ENCODE measurements at places on chromosomes 4 and X. TPM values are rescaled to one million over a fixed set of nuclear protein-coding genes. Genes with fewer than 3 reads are reported as not detected.
A peak's percentile ranks its signal among the peaks of the same experiment; 100 is the strongest.

DNA sequence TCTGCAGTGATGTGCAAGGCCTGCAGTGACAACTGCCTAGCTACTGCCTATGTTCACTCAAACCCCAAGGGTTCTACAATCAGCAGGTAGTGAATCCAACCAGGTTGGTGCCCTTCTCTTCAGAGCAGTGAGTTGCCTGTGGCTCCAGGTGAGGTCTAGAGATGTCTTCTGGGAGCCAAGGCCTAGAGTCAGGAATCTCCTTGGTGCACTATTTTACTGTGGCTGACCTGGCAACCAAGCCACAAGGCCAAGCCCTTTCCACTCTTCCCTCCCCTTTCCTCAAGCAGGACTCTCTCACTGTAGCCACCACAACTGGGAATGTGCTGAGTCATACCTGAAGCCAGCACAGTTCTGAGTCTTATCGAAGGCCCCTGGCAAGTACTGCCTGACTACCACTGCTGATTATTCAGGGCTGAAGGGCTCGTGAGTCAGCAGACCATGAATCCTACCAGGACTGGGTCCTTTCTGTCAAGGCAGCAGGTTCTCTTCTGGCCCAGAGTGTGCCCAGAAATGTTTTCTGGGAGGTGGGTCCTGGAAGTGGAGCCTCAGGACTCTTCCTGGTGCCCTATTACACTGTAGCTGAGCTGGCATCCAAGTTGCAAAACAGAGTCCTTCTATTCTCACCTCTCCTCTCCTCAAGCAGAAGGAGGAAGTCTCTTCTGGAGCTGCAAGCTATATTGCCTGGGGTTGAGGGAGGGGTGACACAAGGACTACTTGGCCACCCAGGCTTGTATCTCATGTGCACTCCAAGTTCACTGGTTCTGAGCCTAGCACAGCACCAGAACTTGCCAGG is 111.6 kb downstream of the BTC start:
- DNase-seq: peak; percentile 3

GRCh38 chr4:88737307-88737941 is 39.8 kb upstream of the NAP1L5 start:
- DNase-seq: no peak

- DNase-seq: no peak
Measured at GRCh38 chrX:47285836-47286320, 53.1 kb downstream of the USP11 start.

- no peak for DNase-seq
Measured at GRCh38 chrX:136322064-136322463, 21.3 kb downstream of the ADGRG4 start.

- DNase-seq: no peak
Measured at GRCh38 chr4:85669204-85669603, 194.3 kb downstream of the ARHGAP24 start.

GRCh38 chr4:81724925-81725329 is 253.2 kb upstream of the RASGEF1B start:
- no peak for DNase-seq

GRCh38 chrX:111168314-111168713 is 72.3 kb downstream of the PAK3 start:
- DNase-seq: peak; percentile 63

- DNase-seq: no peak
Measured at GRCh38 chr4:99816545-99817308, at the start of gene DAPP1. Gene DAPP1 (plus strand): TSS chr4:99816827. CDS start chr4:99816914, 87 bp downstream.

DNA sequence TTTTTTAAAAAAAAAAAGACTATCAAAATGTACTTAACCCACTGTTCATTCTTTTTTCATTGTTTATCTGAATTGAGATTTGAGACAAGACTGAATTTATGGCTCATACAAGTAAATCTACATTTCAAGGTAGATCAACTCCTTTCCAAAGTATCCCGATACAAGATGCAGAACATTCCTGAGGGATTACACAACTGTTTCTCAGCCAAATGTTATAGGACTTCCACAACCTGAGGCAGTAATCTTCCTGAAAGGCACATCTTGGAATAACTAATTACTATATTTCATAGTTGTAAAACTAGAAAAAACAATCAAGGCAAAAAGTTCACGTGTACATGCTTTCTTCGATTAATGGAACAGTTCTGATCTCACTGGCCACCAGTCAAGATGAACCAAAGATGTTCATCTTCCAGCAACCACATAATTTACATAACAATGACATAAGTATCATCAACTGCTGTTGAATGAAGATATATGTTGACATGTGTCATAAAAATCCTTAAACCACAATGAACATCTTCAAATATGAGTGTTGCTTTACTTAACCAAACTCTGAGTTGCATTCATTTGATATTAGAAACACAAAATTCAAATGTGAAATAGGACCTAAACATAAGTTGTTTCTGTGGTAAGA is 225.2 kb upstream of the DKK2 start:
- no peak for DNase-seq

DNA sequence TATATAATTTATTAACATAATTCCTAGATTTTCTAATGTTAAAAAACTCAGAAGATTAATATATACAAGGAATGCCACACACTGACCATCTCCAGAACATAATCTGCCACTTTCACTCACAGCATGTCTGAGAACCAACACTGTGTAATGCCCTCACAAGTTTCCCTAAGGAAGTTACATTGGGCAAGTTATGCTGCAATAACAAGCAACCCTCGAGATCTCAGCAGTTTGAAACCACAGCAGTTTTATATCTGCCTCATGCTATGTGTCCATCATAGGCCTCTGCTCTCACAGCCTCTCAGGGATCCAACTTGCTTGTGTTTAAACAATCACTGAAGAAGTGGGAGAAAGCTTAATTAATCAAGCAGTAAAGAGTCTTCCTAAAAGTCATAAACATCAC is 250.0 kb upstream of the SLC7A11 start:
- DNase-seq: no peak

DNA sequence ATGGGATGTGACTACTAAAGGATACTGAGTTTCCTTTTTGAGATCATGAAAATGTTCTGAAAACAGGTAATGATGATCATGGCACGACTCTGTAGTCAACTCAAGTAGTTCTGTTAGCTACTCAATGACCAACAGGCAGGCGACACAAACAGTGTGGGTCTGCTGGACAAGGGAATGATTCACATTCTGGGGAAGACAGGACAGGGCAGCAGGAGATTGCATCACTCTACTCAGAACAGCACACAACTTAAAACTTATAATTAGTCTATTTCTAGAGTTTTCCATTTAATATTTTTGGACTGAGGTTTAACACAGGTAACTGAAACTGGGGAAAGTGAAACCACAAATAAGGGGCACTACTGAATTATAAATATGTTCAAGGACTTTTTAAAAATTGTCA is 365.2 kb downstream of the PRDM5 start:
- no peak for DNase-seq

GRCh38 chr4:65381648-65382047 is 288.6 kb downstream of the EPHA5 start:
- DNase-seq: no peak

DNA sequence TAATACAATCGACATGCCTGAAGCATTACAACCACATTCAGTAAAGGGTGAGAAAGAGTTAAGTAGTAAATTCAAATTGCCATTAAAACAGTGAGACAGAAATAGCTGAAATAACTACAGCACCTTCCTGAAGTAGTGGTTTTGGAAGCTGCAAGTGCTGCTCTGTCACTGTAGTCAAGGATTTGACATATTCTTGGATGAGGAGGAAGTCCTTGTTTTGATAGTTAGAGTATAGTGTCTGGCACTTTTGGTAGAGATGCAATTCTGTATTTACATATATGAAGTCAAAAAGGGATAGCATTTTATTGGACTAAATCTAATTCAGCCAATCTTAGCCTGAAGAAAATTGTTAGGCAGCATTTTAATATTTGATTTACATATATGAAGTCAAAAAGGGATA is 1559.6 kb downstream of the TECRL start:
- no peak for DNase-seq

- peak; percentile 60 for DNase-seq
Measured at GRCh38 chr4:140637836-140638235, 69.1 kb upstream of the UCP1 start.

DNA sequence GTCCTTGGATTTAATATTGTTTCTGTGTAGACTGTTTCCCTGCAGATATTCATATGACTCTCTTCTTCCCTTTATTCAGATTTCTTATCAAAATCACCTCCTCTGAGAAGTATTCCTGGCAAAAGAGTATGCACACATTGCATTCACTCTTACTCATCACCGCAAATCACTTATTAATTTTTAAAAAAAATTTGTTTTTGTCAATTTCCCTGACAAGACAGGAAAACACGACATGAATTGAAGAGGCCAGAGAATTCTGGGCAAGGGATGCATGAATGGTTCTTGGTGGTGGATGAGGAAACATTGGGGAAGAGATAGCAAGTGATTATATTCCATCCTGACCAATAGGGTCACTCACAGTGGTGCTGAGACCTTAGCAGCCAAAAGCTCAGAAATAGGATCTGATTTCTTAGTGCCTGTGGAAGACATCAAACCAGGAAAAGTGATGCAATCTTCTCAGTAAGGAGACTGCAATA is 522.5 kb upstream of the AGA start:
- DNase-seq: no peak

GRCh38 chrX:136467303-136467702 is 20.4 kb upstream of the BRS3 start:
- no peak for DNase-seq

- DNase-seq: peak; percentile 39
Measured at GRCh38 chrX:120286733-120287512, 24.3 kb downstream of the TMEM255A start.

DNA sequence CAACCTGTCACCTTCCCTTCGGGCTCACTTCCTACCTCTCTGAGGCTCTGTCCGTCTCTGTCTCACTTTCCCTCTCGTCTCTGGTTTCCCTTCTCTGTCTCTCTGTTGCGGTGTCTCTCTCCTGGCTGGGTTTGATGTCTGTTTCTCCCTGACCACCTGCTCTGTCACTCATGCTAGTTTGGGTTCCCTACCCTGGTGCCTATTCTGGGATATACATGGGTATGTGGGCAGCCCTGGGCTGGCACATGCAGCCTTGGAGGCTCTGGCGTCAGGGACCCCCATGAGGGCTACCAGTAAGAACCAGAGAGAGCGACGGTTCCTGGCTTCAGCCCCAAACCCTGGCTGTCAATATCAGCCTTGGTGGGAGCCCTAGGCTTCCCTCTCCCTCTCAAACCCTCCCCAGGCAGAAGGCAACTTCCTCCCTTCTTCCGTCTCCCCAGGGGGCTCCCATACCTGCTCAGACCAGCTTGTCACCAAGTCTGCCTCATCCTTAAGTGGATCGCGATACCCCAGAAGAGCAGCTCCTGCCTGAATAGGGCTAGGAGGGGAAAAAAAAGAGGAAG is 314 bp downstream of the DNASE1L1 start:
- DNase-seq: no peak

DNA sequence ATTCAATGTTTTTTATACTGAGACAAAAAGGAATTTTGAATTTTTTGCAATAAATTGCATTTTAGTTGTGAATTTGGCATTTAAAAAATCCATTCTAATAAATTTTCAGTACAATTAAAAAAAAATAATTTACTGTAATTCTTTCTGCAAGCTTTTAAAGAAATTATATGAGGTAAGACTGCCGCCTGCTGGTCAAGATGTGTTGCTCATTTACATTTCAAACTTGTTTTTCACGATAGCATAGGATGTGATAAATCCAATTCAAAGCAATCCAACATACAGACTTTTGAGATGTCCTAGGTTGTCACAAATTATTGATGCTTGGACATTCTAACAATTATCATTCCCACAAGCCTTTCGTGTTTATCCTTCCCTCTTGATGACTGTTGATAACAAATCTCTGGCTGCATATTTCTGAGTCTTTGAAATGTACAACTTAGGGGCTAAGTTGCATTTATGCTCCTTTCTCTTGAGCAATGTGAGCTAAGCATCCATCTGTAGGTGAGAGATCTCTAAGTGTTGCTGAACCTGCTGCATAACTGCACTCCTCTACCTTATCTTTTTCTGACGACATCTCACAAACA is 21.7 kb upstream of the MFAP3L start:
- peak; percentile 80 for DNase-seq

- DNase-seq: no peak
Measured at GRCh38 chr4:183266371-183266770, 53.7 kb downstream of the CLDN22 start.

- no peak for DNase-seq
Measured at GRCh38 chrX:46447384-46447783, 97.8 kb downstream of the ZNF674 start.

DNA sequence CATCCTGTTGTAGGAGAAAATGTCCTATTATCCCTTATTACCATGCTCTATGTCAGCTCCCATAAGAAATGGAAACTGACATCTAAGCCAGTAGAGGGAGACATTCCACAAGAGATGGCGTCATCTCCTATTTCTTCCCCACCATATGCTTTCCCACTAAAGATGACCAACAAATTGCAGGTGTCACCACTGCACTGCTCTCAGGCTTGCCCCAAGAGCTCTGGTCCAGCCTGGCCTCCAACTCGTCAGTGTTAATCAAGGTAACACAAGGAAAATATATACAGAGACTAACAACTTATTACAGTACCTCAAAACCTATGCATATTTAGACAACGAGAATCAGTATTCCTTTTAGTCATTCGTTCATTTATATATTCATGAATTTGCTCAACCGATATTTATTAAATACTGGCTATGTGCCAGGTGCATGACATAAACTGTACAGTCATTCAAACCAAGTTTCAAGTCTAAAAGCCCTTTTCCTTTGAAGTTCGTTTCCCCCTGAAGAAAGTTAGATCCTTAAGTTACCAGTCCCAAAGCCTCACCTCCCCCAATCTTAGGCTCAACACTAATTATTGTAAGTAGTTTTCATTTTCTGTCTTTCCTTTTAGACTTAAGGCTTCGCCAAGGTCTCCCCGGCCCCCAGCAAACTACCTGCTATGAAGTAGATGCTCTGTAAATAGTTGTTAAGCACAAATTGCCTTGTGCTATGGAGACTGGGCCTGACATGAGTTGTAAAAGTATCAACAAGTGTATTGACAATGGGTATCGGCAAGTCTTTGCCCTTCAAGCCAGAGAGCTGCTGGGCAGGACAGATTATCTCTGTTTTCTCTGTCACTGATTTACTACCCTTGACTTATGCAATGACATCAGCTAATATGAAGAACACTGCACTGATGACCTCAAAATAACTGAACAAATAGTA is 3.1 kb upstream of the FGB start:
- DNase-seq: peak; percentile 79

CITED1 gene
- 29.4 TPM for total RNA-seq

GUCY1B1 gene
- total RNA-seq: 0.69 TPM

CLGN gene
- total RNA-seq: 0.21 TPM

C1QTNF7 gene
- not detected for total RNA-seq

MAGEA12 gene
- 153 TPM for total RNA-seq

RPA4 gene
- 0.45 TPM for total RNA-seq

LPAR4 gene
- total RNA-seq: not detected

HELT gene
- total RNA-seq: not detected

SPIN2A gene
- not detected for total RNA-seq

ERVMER34-1 gene
- 0.19 TPM for total RNA-seq

HHIP gene
- total RNA-seq: 0.05 TPM

All from SK-MEL-5 (cell line).